Left kidney (tissue), 8 donors: ENCODE measurements at places on chromosomes 16 and 17.

DNA sequence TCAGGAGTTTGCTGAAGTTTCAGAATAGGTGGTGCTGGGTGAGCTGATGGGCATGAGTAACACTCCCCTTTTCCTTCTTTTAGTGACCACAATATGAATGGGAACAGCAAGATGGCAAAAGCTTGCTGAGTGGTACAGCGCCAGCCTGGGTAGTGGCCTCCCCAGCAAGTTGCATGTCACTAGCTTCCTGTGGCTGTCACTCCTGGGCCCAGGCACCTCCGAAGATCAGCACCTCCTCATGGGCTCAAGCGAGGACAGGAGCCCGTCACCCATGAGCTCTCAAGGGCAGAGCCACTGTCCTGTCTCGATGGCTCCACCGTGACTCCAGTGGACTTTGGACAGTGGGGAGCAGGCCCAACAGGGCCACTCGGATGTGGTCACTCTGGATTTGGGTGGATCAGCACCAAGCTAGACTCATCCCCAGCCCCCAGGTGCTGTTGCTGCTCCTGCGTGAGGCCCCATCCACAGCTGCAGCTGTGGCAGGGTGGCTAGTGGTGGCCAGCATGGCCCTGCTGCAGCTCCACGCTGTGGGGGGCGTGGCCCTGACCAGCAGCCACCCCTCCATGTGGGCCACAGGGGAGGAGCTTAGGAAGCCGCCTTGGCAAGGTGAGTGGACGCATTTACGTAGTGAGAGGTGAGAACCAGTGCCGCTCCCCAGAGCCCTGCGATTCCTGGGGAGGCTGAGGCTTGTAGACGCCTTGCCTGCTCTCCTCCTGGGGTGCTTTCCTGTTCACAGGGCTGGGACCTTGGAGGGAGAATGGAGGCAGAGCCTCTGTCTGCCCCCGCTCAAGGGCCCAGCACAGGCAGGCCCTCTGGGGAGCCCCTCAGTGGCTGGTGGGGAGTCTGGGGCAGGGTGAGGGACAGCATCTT, 13.6 kb upstream of the DNASE1 start:
- DNase-seq, result no peak

DNA sequence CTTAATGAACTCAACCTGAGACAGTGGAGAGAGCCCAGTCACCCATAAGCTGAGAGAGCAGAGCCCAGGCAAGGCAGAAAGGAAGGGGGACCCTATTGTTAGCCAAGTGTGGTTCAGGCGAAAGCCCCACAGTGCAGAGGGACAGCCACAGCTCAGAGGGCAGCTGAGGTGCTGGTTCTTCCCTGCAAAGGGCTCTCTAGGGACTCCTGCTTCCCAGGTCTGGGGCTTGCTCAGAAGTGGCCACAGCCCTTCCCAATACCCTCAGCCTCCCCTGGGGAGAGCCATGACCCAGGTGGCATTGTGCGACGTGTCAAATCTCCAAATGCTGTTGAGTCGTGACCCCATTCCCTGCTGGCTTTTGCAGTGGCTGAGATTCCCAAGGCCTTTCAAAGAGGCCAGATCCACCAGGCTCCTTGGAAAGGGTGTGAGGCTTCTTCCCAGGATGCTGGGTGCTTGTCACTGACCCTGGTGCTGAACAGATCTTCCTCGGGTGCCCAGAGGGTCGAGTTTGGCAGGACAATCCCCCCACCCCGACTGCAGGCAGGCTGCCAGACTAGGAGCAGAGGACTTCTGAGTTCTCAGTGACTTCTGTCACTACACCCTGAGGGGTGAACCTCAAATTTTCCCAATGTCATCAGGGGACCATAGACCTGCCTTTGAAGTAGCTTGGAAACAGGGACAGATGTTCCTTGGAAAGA, 2.5 kb upstream of the CCL17 start:
- DNase-seq, result no peak

DNA sequence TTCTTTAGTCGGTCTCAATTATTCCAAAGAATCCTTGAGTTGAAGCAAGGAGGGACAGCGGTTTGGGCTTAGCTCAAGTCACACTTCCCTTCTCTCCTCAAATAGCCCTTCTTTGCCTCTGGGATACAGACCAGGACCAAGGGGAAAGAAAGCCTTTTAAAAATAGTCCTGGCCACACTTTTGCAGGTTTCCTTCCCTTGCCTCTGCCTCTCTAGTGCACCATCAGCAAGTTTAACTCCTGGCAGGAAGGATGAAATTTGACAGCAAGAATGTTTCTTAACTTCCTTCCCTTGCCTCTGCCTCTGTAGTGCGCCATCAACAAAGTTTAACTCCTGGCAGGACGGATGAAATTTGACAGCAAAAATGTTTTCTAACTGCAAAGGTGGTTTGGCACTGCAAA, 7.2 kb upstream of the G6PC1 start:
- DNase-seq, result no peak

DNA sequence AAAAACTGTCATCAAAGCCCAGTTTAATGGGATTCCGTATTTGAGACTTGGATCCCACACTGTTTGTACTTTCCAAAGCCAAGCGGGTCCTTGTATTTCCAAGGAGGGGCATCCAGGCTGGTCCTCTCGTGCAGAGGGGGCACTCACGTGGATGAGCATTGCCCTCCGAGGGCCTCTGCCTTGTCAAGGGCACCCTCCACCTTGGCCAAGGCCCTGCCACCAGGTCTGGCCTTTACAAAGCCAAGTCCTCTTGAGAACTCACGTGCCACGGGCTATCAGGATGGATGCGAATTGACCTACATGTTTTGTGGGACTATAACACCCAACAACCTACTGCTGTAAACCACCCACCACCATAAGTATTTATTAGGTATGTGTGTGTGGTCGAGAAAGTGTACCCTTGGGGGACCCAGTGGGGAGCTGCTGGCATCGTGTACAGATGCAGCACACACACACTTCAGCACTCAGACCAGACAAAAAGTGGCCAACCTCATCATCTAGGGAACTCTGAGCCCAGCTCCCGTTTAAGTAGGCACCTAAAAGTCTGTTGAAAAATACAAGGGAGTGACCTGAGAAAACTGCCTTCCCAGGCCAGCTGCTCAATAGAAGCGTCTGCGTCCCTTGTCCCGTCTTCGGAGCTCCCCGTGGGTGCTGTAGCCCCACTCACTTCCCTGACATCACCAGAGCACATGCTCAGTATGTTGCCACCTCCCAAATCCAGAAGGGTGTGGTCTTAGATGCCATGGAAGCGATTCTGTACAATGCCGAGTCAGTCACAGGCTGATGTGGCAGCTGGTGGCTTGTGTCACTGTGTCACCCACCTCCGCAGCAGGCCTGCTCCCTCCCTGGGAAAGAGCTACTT, 12.9 kb downstream of the MAP1LC3B start:
- DNase-seq, result no peak

- DNase-seq, result no peak
Measured at GRCh38 chr17:61662741-61663140, 71.7 kb upstream of the NACA2 start.

DNA sequence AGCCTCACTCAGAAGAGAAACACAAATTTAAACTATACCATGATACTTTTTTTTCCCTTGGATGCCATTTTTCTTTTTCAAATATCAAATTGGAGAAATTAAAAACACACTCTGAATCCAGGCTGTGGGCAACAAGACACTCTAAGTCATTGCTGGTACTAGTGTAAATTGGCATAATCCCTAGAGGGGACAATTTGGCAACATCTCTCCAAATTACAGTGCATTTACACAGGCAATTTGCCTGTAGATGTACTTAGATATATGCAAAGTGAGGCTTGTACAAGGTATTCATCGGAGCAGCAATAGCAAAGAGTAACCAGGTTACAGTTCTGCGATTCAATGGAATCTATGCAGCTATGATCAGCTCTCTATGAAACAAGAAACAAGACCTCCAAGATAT, 6.7 kb upstream of the GUCY2D start:
- no peak for DNase-seq

DNA sequence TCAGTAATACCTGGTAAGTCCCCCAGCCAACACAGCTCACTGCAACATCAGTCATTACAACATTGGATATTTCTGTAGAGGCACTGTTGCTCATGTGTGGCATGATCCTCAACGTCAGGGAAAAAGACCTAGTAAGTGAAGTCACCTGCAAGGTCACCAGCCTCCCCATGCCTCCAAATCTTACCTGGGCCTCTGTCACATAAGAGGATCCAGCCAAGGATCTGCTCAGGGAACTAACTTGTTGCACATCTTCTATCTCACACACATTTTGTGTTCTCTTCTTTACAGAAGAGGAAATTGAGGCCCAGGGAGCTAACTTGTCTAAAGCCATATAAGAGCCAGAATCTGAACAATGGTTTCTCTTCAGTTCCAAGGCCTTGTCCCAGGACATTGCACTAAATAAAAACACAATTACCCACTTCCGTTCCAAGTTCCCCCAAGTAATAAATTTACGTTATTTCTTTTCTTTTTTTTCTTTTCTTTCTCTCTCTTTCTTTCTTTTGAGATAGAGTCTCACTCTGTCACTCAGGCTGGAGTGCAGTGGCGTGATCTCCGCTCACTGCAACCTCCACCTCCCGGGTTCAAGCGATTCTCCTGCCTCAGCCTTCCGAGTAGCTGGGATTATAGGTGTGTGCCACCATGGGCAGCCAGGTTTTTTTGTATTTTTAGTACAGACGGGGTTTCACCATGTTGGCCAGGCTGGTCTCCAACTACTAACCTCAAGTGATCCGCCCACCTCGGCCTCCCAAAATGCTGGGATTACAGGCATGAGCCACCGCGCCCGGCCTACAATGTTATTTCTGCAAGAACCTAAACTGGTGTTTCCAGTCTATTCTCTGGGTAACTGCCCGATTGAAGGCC, 1.3 kb downstream of the SHMT1 start:
- DNase-seq, result no peak

DNA sequence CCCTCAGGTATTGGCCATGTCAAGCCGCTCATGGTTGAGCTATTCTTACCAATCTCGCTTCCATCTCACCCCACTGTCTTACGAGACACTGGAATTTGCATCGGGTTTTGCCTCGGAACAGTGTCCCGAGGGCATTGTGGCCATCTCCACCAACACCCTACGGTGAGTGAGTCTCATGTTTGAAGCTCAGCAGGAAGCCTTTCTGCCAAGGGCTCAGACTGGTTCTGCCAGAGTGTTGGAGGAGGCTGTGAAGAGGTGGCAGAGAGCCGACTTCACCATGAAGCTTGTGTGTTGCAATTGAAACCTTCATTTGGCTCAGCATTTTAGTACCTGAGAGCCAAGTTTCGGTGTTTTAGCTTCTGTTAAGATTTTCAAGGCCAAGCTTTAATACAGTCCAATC, 38.0 kb downstream of the SF3B3 start:
- no peak for DNase-seq

GRCh38 chr17:8941520-8941919, 24.0 kb downstream of the PIK3R5 start:
- no peak for DNase-seq

DNA sequence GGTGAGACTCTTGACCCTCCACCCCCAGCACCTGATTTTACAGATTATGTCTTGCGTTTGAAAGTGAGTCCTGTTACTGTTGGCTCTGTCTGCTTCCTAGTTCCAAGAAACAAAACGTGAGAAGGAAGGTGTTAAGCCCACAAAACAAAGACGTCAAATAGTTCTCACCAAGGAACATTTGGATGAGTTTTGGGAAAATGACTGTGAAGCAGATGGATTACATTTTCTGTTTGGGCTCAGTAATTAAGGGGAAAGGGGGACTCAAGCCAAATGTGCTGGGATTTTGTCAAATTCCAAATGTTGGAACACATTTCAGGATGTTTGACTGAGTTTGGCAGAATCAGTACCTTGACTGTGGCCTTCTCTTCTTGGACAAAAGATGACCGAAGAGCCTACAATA, 71.2 kb downstream of the PCTP start:
- DNase-seq, result no peak

GRCh38 chr16:11168386-11169051, 87.5 kb downstream of the SOCS1 start:
- no peak for DNase-seq

GRCh38 chr16:56617212-56618085, 8.1 kb upstream of the MT1E start:
- DNase-seq, result no peak

GRCh38 chr17:59762049-59762823, 54.8 kb downstream of the VMP1 start:
- DNase-seq, result no peak

GRCh38 chr16:84461413-84462295, 42.8 kb downstream of the MEAK7 start:
- no peak for DNase-seq

DNA sequence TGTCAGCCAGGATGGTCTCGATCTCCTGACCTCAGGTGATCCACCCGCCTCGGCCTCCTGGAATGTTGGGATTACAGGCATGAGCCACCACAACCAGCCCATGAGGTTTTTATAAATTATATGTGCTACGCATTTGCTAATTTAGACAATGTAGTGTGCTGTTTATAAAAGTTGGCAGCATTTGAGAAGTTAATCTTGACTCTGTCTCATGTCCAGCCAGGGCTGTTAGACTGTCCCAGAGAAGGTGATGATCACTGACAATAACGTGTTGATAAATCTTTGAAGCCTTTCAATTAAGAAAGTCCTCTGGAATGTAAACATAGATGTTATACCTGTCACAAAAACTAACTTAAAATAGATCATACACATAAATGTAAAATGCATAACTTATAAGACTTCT, 82.0 kb downstream of the PPM1E start:
- no peak for DNase-seq

GRCh38 chr16:58020628-58021521, 4.7 kb upstream of the MMP15 start:
- DNase-seq, result no peak

DNA sequence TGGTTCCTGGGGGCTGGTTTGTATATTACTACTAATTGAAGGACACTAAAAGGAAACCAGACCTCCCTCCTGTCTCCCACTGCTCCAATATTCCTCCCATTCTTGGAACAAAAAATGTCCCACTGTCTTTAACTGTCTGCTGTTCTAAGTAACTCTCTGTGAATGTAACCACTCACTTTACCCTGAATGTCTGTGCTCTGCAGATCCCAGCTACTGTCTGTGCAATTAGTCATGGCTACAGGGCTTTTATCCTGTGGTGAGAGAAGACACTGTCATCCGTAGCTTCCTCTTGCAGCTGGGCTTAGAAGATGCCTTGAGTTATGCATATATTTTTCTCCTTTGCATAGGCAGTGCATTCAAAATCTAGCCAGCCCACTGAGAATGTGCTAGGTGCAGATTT, 853.8 kb downstream of the CDH8 start:
- no peak for DNase-seq

- no peak for DNase-seq
Measured at GRCh38 chr16:13517841-13518240, 402.1 kb upstream of the ERCC4 start.

GRCh38 chr17:42474276-42474675, 15.6 kb downstream of the ATP6V0A1 start:
- no peak for DNase-seq

GRCh38 chr16:50480206-50480605, 68.0 kb upstream of the NKD1 start:
- no peak for DNase-seq

DNA sequence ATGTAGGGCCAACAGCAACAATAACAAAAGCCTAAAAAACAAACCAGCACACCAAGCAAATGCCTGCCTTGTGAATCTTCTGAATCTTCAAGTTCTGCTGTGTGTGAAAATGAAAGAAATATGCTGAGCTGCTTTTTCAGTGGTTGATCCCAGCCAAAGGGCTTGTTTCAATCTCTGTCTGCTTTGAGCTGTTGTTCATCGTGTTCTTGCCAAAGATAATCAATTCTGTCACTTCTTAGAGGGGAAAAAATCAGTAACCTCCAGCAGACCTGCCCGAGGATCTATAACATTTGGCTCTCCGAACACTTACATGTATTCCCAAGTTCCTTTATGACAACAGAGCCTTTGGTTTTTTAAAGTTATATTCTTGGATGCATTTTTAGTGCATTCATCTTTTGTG, 65.9 kb downstream of the VPS35L start:
- no peak for DNase-seq
